Endothelial cell of umbilical vein (primary cell): ENCODE measurements at places on chromosomes 7 and 10. TPM values are rescaled to one million over a fixed set of nuclear protein-coding genes. Genes with fewer than 3 reads are reported as not detected.

GRCh38 chr10:15518250-15518649 lies 147.2 kb upstream of the FAM171A1 start:
- no peak for DNase-seq

- DNase-seq, result no peak
Measured at GRCh38 chr7:113405296-113406056, 287.1 kb upstream of the SMIM30 start.

DNA sequence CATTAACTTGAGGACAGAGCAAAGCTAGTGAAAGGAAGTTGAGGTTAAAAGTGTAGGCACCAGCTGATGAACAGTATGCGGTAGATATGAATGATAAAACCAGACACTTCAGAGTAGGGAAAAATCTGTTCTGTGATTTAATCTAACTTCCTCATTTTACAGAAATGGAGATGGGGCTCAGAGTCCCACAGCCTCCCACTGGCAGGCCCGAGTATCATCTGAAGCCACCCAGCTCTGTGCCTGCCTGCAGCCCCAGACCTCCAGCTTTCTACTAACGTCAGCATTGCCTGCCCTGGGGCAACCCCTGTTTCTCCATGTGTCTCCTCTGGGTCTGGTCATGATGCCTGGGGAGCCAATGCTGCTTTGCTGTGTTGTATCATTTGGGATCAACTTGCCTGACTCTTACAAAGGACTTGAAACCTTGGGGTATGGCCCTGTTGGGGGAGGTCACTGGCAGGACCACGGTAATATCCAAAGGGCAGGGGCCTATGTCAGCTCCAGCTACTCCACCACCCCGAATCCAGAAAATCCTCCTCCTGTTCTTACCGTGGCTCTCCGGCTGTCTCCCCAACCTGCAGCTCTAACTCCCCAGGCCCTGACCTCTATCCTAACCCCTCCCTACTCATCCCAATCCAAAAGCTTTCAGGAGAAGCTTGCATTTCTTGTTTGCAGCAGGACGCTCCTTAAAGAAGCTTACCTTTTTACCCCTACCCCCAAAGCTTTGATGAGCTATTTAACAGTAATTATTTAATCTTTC lies 56.2 kb upstream of the NPY start:
- no peak for DNase-seq

- DNase-seq, result no peak
Measured at GRCh38 chr10:30378201-30378995, 29.3 kb upstream of the MTPAP start.

DNA sequence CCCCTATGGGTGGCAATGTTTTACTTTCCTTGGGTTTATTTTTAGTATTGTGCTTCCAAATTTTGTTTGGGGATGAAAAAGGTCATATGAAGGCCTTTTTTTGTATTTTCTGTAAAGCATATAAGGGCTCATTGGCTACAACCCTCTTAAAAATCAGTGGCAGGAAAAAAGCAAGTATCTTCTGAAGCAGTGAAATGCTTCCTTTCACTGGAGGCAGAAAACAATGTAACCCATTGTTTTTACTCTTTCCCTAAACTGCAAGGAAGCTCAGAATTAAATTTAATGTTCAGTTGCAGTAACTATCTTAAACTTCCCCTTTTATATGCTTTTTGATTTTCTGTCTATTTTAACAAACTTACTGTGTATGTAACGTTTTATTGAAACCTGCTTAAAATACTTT lies 148.7 kb upstream of the LYZL1 start:
- peak; percentile 42 for DNase-seq

DNA sequence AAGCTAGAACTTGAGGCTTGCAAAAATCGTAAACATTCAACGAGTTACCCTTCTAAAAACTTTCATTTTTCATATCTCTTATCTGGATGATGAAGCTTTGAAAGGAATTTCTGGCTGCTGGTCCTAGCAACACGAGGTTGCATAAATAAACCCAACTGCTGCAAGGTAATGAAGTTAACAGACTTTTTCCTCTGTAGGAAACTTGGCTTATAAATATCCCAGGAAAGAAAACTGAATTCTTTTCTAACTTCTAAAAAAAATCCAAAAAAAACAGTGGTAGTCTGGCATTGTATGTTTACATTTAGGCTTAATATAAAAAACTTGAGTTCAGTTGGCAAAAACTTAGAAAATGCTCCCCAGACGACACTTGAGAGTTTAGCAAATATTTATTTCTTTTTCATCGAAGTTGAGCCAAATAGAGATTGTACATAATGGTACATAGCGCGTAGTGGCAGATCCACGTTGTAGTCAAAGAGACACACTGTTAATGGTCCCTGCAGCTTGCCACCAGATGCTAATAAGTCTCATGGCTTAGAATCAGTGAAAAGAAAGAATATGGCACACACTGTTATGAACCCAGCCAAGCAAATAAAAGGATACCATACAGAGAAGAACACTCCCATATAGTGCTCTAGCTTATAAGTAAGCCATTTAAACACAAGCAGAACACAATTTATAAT lies 200.3 kb upstream of the PCLO start:
- DNase-seq, result peak; percentile 17

DNA sequence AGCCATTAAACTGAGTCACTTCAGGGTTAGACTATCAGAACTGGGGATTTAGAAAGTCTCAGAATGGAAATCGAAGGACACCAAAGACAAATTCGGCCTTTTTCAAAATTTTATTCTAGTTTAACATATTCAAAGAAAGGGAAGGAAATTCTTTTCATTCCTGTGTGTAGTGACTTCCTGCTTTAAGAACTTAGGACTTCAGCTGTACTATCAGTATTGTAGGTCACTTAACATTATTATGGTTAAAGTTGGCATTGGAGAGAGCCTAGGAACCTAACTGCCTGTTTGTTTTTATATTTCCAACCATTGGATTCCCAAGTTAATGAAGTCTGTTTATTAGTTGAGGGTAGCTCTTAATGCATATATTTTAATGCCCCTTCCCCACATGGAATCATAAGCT lies 63.7 kb downstream of the PTEN start:
- peak; percentile 58 for DNase-seq

GRCh38 chr7:92723943-92724342 lies 112.4 kb downstream of the CDK6 start:
- peak; percentile 55 for DNase-seq

GRCh38 chr7:98562871-98563495 lies 54.1 kb upstream of the NPTX2 start:
- no peak for DNase-seq

DNA sequence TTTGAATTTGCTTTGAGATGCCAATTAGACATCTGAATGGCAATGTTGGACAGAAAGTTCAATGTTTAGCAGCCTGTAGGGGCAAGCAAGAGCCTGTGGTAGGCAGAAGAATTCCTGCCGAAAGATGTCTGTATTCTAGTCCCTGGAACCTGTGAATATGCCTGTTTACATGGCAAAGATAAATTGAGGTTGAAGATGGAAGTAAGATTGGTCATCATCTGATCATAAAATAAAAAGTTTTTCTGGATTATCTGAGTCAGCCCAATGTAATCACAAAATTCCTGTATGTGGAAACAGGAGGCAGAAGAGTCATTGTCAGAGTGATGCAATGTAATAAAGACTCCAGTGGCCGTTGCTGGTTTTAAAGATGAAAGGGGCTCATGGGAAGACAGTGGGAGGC lies 430.5 kb downstream of the MDFIC start:
- no peak for DNase-seq

GRCh38 chr7:81672872-81673271 lies 97.0 kb downstream of the HGF start:
- DNase-seq, result no peak

DNA sequence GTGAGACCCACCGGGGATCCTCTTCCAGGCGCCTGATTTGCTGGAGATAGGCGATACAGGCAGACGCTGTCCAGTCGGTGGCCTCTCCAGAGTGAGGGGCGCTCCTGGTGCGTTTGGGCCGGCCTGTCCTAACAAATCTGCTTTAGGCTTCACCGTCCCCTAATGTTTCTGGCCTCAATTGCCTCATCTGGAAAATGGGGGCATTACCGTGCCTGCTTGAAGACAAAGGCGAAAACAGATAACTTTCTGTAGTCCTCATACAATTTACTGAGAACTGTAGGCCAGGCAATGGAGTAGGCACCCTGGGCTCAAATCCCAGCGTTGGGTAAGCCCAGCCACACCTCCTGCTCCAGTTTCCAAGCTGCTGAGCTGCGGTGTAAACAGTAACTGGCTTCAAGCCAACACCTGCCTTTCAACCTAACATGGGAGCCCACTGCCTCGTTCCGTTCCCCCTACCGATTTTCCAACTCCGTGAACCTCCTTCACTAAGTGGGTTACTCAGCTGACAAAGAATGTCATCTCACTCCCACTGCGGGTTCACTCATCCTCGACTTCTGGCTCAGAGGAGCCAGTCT lies 589 bp upstream of the ZFAND4 start:
- peak; percentile 9 for DNase-seq

DNA sequence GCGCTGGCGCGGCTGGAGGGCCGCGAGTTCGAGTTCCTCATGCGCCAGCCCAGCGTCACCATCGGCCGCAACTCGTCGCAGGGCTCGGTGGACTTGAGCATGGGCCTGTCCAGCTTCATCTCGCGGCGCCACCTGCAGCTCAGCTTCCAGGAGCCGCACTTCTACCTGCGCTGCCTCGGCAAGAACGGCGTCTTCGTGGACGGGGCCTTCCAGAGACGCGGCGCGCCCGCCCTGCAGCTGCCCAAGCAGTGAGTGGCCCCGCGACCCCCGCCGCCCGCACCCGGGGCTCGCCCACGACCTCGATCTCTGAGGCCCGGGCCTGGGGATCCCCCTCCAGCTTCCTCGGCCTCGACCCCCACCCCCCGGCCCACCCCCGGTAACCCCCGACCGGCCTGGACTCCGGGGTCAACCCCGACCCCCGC lies 537 bp downstream of the FOXK1 start:
- peak; percentile 42 for DNase-seq

- DNase-seq, result no peak
Measured at GRCh38 chr10:61935077-61935476, 33.6 kb downstream of the ARID5B start.

DNA sequence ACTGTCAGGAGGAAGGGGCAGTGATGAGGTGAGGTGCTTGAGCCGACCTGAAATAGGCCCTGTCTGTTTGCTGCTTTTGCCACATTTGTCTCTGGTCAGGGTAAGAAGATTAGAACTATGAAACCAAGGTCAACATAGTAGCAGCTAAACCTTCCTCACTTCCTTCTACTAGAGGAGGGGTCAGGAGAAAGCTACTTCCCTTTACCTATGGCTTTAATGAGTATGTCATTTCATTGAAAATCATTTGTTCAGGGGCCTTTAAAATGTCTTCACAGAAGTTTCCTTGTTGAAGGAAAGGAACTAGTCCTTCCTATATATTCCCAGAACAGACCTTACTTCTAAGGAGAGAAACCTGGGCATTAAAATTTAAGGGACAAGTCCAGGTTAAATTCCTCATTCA lies 19.0 kb downstream of the HYAL4 start:
- no peak for DNase-seq

WEE2 gene
- not detected in 2 replicates for total RNA-seq

LRRD1 gene
- 0.46 TPM in 1 of 2 replicates, not detected in the other for total RNA-seq

DLX6 gene
- not detected in 2 replicates for total RNA-seq

SDK1 gene
- total RNA-seq, result 2.4 and 3.9 TPM in 2 replicates

IDI2 gene
- total RNA-seq, result not detected in 2 replicates

CAMK2B gene
- 1.4 and 1.6 TPM in 2 replicates for total RNA-seq

SEMA3A gene
- 1.2 and 1.7 TPM in 2 replicates for total RNA-seq

STYXL1 gene
- total RNA-seq, result 23.0 and 24.3 TPM in 2 replicates

IGFBP1 gene
- total RNA-seq, result 2.3 and 4.0 TPM in 2 replicates

PDSS1 gene
- 11.0 and 11.3 TPM in 2 replicates for total RNA-seq

DNAJC12 gene
- 1.0 and 2.4 TPM in 2 replicates for total RNA-seq

LMBR1 gene
- 57.7 and 72.9 TPM in 2 replicates for total RNA-seq

NFE2L3 gene
- 28.4 and 40.2 TPM in 2 replicates for total RNA-seq
